ENCODE measurements at places on chromosomes 6 and 20.
A peak's percentile ranks its signal among the peaks of the same experiment; 100 is the strongest.

GRCh38 chr6:27547157-27548075 is 74.5 kb upstream of the ZNF184 start:
- peak; percentile 67 for DNase-seq

- DNase-seq, result no peak
Measured at GRCh38 chr6:7073821-7074525, 33.8 kb upstream of the RREB1 start.

DNA sequence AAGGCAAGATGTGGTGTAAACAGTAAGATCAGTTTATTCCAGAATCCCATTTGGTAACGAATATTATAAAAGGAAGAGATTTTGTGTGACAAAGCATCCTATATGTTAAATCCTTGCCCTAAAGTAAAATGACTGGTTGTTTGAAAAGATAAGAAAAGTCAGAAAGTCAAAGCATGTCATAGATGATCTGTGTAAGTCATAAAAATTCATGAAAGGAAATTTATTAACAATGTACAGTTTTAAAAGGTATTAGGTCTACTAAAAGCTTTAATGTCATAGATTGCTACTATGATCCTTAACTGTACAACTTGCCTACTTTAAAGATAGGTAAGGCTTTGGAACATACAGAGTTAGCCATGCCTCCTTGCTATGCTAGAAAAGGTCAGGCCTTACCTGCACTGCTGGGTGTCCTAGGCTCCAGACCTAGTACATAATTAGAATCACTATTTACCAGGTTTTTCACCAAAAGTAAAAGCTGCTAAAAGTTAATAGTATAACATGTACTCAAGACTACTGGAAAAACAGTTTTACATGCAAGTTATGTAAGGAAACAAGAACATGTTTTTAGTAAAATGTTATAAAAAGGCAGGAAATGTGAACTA is 1090.1 kb upstream of the ADGRB3 start:
- DNase-seq, result no peak

DNA sequence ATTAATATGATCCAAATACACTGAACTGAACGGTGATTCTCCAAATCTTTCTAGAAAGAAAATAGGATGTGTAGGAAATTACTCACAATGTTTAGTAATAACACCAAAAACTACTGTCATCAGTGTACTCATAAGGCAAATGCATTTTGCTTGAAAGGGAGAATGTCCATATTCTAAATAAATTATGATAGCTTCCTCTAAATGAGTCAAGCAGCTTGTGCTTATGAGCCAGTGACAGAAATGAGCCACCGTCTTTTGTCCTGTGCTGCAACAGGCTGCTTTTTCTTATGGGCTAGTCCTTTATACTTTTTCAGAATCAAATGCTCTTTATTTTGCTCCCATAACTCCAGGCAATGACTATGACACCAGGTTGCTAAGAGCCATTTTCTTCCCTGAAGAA is 4.5 kb upstream of the ZNF451 start:
- no peak for DNase-seq

DNA sequence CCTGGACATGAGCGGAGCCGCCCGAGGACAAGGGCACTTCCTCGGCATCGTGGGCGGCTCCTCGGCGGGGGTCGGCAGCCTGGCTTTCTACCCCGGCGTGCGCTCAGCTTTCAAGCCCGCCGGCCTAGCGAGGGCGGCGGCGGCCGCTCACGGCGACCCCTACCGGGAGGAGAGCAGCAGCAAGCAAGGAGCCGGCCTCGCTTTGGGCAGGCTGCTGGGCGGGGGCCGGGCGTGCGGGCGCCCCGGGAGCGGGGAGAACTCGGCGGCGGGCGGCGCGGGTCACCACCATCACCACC is 6.7 kb downstream of the PRDM13 start:
- peak; percentile 57 for DNase-seq

Data from neural crest cell (in vitro differentiated cells).